ENCODE measurements at places on chromosomes 7 and 10. TPM values are rescaled to one million over a fixed set of nuclear protein-coding genes. Genes with fewer than 3 reads are reported as not detected.

ALKBH4 gene
- total RNA-seq, result 14.1 TPM

SUGCT gene
- 15.1 TPM for total RNA-seq

NODAL gene
- total RNA-seq, result not detected

PPRC1 gene
- 36.1 TPM for total RNA-seq

NKX1-2 gene
- 0.07 TPM for total RNA-seq

HTR5A gene
- total RNA-seq, result not detected

ERVW-1 gene
- not detected for total RNA-seq

DNA sequence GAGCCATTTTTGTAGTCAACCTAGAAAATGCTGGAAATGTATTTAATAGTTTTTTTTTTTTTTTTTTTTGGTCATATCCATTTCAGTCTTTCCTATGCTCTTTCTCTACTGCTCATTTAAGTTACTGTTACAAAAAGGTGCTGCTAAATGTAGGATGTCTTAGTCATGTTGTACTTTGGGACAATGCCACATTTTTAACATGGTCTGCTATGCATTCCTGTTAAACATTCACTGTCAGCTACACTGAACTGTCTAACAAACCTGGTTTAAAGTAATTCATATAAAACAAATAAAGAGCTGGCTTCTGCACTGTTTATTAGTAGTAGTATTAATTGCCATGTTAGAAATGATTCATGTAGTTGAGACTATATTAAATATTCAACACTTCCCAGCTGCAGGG, 108.6 kb downstream of the NSUN6 start:
- H3K27me3 ChIP-seq, result no peaks in the 10 kb centered on the region

DNA sequence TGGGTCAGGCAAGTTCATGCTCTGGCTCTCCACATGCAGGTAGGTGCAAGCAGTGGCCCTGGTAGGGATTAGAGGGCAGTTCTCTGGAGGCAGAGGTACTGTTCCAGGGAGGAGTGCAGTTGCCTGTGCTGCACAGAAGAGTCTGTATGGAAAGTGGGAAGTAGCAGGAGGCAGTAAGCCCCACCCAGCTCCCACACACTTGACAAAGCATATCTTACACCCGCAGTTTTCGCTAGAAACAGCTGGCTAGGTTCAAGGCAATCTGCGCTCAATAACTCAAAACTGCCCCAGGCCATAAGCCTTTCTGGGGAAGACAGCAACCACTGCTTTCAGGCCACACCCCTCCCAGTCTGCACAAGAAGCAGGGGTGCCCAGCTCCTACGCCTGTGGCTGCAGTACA, 33.1 kb upstream of the ARMC3 start:
- H3K27me3 ChIP-seq, result no peaks in the 10 kb centered on the region
- DNase-seq, result no peak
- no peaks in the 10 kb centered on the region for H3K36me3 ChIP-seq
- H3K4me3 ChIP-seq, result no peak overlapping the region
- H3K4me1 ChIP-seq, result no peaks in the 10 kb centered on the region
- no peak overlapping the region for H3K27ac ChIP-seq

DNA sequence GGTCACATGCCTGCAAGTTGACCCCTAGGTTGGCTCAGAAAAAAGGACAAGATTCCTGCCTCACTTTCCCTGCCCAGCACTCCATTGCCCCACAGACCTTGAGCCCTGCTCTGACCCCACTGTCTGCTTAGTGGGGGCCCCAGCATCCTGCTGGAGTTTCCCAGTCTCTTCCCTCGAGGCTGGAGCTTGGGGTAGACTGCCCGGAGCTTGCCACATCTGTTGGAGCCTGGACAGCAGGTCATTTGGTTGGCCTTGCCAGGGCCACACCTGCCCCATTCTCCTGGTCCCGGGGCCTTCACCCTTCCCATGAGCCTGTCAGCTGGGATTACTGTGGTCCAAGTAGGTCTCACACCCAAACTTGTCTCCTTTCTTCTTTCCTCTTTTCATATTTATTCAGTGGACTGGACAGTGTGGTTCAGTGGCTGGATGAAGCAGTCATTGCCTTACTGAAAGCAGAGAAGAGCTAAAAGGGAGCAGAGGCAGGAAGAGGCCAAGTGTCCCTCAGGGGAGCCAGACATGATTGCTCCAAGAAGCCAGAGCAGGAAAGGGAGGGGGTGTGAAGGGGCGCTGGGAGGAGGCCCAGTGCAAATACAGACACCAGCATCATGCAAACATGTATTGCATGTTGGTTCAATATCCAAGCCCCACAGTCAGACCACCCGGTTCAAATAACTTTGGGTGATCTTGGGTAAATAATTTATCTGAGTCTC, 56.2 kb upstream of the CACUL1 start:
- no peak for DNase-seq
- H3K4me3 ChIP-seq, result no peak overlapping the region
- no peaks in the 10 kb centered on the region for H3K4me1 ChIP-seq
- no peaks in the 10 kb centered on the region for H3K27me3 ChIP-seq
- H3K36me3 ChIP-seq, result no peaks in the 10 kb centered on the region

DNA sequence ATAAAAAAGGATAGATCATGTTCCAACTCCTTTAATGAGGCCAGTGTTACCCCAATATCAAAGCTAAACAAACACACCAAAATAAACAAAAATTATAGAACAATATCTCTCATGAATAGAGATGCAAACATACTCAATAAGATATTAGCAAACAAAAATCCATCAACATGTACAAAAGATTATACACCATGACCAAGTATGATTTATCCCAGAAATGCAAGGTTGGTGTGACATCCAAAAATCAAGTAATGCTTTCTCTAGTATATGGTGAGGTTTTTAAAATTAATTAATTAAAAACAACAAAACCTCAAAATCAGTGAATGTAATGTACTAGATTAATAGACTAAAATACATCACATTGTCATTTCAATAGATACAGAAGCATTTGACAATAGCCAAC, 11.0 kb upstream of the MSMB start:
- no peaks in the 10 kb centered on the region for H3K4me1 ChIP-seq
- H3K27me3 ChIP-seq, result no peaks in the 10 kb centered on the region

DNA sequence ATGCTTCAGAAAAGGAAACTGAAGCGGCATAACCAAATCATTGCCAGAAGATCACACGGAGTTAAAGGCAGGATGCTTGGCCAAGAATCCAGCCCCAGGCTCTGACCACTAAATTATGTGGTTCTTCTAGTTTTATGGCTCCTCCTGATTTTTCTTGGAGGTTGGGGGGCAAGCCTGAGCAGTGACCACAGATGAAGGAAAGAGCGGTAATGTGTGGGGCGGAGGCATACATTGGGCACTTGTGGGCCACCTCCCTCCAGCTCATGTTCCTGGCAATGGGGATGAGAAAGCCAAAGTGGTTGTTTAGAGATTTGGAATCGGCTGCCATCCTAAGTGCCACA, 3.2 kb downstream of the TRPV6 start:
- DNase-seq, result no peak
- no peak overlapping the region for H3K4me3 ChIP-seq
- H3K4me1 ChIP-seq, result no peaks in the 10 kb centered on the region
- no peaks in the 10 kb centered on the region for H3K27me3 ChIP-seq
- no peak overlapping the region for H3K27ac ChIP-seq

DNA sequence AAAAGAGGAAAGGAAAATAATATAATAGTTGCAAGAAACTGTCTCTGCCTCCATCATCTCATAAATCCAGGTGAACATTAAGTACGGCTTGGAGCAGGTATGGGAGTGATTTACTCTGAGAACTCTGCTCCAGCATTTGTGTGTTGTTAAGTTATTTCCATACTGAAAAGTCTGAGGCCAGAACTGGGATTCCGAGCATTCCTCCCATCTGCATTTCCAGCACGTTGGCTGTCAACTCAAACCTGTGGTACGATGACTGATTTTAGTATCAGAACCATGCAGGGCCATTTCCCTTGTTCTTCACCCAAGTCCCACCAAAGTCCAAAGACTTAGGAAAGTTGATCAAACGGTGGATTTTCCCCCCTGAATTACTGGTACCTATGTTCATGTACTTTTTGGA, 104.9 kb downstream of the CREB5 start:
- no peaks in the 10 kb centered on the region for H3K27me3 ChIP-seq
- no peak overlapping the region for H3K4me3 ChIP-seq

GRCh38 chr7:116447966-116448839, 51.3 kb upstream of the CAV2 start:
- H3K36me3 ChIP-seq, result no peaks in the 10 kb centered on the region
- H3K4me3 ChIP-seq, result no peak overlapping the region
- DNase-seq, result no peak
- no peak overlapping the region for H3K27ac ChIP-seq

Measured in colonic mucosa (tissue), 4 donors.